HT-29 (cell line): ENCODE measurements at places on chromosomes 12 and 14. TPM values are rescaled to one million over a fixed set of nuclear protein-coding genes. Genes with fewer than 3 reads are reported as not detected.

Gene ANKRD33
- not detected in 2 replicates for total RNA-seq

DNA sequence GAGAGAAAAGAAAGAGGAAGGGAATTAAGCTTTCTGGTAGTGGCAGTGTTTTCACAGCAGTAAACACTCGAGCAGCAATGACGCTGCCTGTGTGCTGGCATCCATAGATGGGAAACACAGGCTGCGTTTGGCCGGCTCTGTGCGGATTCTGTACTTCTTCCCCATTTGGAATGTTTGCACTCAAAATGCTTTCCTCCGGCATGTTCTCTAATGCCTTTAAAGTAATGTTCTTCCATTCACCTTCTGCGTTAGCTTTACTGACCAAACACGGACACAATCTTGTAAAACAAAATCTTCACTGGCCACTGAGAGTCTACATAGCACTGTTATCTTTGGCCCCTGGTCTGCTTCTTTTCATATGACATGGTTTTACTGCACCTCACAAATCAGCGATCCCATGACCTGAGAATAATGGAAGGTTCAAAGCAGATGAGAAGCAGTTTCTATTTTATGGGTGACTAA lies 31.4 kb downstream of the DCP1B start:
- DNase-seq = no peak

DNA sequence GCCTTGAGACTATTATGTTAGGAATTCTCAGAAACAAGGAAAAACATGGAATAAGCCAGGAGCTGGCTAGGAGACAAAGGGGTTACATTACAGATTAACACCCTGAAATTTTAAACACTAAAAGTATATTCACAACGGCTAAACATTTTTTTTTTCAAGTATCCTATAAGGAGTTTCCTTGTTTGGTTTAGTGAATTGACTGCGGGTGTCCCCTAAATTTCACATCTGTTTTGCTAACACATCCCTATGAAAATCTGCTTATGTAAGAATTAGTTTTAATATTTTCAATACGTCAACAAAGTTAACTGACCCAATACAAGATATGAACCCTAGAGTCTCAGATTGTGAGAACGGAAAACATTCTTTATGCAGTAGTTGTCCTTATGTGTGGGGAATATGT lies 19.0 kb downstream of the TAOK3 start:
- DNase-seq = no peak

- peak; percentile 96 for DNase-seq
Observed at GRCh38 chr12:110742718-110743570, at the start of gene PPP1CC. Gene PPP1CC, minus strand, starts transcription at chr12:110742891. Its CDS starts 184 bp downstream, at chr12:110742707.

Gene LRRK2
- total RNA-seq = not detected in 2 replicates

Gene PELI2
- total RNA-seq = 3.1 and 3.8 TPM in 2 replicates

Gene BLTP3B
- total RNA-seq = 13.4 and 14.4 TPM in 2 replicates

Gene CCDC177
- total RNA-seq = not detected in 2 replicates

Gene YBX3
- 195 and 214 TPM in 2 replicates for total RNA-seq
